ENCODE measurements at places on chromosomes 7 and 10.

GRCh38 chr10:6788231-6788630 is 208.2 kb upstream of the PRKCQ start:
- DNase-seq: no peak

GRCh38 chr10:106450966-106451365 is 713.5 kb downstream of the SORCS1 start:
- DNase-seq: no peak

DNA sequence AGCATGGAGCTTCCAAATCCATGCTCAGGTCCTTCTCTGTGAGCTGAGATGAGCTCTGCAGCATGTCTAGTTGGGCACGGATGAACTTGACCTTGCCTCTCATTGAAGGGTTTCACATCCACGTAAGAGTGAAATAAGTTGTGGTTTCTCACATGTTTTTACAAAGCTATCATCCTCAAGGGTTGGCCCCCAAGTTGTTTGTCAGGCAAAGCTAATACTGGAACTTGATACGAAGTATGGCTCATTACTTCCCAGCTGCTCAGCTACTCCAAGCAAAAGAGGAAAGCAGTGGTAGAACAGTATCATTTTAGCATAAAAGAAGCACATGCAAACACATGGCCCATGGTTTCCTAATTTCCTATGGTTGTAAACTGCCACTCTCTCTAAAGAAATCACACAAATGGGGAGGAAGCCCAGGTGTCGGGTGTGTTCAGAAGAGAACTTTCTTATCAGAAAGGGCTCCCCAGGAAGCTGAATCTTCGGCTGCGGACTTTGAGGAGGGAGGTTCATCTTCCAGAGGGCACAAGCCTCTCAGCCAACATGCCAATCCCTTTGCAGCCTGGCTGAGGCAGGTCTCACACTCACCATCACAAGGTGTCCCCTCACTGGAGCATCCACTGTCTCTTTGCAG is 45.3 kb downstream of the PDLIM1 start:
- no peak for DNase-seq

DNA sequence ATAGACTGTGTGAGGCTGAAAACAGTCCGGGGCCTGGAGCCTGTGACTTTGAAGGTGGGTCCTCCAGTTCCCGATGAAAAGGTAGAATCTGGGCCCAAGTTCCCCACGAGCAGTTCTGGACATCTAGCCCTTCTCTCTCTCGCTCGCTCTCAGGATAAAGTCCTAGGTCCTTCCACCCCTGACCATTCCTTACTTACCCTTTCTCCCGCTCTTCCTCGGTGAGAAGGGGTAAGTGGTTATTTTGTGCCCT is 713 bp downstream of the IMMP2L start:
- DNase-seq: no peak

DNA sequence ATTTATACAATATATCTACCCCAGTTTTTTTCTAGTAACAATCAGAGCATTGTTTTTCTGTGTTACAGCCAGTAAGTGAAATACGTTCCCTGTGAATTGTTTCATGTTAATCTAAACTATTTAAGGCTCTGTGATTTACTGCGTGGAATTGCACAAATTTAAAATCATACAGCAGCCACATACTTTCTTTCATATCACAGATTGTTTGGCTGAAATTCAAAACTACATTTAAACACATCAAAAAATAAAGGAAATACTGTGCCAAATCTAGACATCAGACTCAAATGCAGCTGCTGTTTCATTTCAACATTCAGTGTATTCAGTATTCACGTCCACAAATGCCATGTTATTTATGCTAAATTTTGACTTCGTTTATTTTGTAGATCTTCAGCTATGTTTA is 242.6 kb upstream of the HGF start:
- no peak for DNase-seq

- no peak for DNase-seq
Measured at GRCh38 chr7:98289333-98289875, 7.9 kb downstream of the BRI3 start.

DNA sequence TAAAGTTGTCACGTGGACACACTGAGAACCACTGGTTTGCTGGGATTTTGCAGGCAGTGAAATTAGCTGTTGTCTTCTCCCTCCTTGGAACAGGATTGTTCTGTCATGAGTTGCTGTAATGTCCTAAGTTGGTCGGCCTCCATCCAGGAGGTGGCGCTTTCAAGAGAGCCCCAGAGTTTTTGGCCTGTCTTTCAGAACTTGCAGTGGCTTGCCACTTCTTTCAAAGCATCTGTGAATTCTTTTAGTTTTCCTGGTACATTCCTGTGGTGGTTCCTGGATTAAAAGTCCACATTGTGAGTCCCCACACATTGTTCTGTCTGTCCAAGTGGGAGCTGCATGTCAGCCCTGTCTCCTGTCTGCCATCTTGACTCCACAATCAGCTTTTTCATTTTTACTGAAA is 133.8 kb downstream of the PON1 start:
- no peak for DNase-seq

GRCh38 chr10:23196915-23197314 is 4.8 kb downstream of the PTF1A start:
- DNase-seq: no peak

- peak; percentile 73 for DNase-seq
Measured at GRCh38 chr10:14180911-14181566, 149.7 kb downstream of the FRMD4A start.

DNA sequence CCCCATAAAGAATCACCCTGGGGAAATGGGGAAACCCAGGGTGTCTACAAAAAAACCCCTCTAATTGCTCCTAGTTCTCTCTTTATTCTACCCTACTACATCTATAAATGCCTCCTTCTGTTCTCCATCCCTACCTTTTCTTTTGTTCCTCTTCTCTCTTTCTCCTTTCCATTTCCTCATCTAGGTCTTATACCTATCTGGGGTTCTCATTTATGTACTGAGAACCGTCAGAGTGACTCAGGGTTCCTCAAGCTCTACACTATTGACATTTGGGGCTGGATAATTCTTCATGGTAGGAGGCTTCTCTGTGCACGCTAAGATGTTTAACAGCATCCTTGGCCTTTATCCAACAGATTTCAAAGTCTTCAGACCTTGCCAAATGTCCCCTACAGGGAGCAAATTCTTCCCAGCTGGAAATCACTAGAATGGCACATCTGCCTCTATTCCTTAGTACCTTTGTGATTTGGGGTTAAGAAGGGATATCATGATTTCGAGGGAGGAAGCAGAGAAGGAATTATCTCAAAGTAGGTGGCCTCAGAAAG is 137.4 kb upstream of the PTN start:
- DNase-seq: no peak

DNA sequence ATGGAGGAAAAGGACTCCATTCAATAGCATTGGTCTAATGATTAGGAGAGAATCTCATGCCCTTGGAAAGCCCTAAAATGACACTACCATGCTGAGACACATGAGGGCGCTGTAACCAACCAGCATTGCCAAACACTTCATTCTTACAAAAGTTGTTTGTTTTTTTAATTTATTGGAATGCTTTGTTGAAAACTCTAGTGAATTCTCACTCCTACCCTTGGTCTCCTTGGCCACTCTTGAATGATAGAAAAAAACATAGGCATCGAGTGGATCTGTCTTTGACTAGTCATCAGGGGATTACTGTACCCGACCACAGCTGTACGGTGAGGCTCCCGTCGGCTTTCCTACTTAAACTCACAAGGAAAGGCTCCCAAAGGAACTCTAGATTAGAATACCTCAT is 29.3 kb upstream of the ADD3 start:
- DNase-seq: peak; percentile 68

- DNase-seq: no peak
Measured at GRCh38 chr7:130901209-130901783, 167.3 kb upstream of the KLF14 start.

DNA sequence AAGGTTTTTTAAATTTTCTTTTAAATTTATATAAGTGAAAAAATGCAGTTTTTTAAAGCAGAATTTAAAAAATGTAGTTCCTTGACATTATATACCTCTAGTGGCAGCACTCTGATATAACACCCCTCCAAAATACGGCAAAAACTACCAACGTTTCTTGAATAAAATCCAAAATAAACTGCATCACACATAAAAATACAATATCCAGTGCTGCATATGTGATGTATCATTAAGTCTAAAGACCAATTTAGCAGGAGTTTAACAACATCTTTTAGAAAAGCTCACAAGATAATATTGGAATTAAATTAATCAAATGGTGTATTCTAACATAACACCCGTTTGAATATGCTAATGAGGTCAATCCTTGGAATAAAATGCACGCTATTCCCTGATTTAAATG is 1.4 kb downstream of the TCERG1L start:
- DNase-seq: no peak

- DNase-seq: no peak
Measured at GRCh38 chr10:44697116-44697515, 214.0 kb upstream of the TMEM72 start.

DNA sequence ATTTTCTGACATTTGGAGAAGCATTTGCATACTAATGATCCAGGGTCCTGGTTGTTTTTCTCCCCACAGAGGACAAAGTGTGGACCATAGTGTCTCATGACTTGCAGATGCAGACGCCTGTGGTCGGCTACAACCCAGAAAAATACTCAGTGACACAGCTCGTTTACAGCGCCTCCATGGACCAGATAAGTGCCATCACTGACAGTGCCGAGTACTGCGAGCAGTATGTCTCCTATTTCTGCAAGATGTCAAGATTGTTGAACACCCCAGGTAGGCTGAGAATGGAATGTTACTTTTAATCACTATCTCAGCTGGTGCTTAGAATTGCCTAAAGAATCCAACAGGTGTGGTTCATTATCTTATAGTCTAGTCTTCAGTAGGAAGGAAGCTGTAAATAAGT is 951.5 kb upstream of the C7orf33 start:
- DNase-seq: no peak

DNA sequence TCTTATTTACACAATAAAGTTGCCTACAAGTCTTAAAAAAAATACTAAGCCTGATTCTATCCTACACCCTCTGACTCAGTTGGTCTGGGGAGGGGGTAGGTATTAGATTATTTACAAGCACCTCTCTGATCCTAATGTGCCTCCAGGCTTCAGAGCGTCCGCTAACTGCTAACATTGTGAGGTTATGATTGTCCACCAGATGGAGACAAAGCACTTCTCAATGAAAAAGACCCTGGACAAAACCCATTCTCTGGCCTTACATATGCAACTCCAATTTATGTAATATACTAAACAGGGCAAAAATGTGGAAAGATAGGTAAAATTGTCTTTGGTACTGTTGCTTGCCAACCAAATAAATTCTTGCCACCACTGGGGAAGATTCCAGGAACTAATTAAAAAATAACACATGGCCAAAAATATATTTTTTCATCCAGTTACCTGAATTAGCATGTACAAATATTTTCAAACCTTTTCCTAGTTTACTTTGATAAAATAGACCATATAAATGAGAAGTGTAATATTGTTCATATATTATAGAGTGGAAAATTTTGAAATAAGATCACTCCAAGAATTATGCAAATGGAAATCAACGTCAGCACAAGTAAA is 92.4 kb downstream of the KIF20B start:
- peak; percentile 87 for DNase-seq

DNA sequence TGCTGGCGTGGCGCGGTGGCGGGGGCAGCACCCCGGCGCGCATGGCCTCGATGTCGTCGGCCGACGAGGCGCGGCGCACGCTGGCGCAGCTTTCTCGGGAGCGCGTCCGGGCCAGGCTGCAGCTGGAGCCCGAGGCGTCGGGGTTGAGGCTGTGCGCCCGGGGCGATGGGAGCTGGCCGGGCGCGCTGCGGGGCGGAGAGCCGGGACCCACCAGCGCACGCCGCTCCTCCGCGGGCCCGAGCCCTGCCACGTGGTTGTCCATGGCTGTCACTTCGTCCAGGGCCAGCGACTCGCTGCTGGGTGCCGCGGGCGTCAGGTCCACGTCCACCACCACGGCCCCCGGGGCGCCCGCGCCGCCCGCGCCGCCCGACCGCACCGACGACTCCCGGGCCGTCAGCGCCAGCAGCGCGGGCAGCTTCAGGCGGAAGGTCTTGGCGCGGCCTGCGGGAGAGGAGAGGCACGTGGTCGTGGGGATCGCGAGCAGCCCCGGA is 20.0 kb downstream of the KCNH2 start:
- no peak for DNase-seq

DNA sequence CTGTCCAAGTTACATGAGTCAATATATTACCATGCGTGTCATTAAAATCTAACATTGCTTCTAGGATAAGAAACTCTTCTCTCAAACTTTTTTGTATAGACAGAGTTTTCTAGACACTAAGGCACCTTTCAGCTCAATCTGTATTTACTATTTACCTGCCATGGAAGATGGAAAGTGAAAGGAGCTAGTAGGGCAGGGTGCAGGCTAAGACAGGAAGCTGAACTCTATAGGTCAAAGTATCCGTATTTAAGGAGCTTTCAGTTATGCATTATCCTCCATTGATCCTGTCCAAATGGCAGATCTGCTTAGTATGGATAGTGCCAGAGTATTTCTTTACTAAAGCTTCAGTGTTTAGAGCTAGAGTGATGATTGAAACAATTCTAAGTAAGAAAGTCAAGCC is 612.8 kb downstream of the IPMK start:
- DNase-seq: no peak

DNA sequence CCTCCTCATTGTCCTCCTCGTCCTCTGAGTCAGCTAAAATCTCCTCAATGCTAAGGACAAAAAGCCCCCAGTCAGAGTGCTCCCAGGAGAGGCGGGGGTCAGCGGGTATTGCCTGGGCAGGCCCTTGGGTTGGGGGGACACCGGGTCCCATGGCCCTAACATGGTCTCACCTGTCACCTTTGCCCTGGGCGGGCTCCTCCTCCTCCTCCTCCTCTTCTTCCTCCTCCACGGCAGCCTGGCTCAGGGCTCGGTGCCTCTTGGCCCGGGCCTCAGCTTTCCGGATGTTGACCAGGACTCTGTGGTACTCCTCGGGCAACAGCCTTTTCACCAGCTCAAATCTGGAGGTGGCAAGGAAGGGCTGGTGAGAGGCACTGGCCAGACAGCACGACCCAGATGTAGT is 32.0 kb upstream of the FRAT2 start:
- no peak for DNase-seq

GRCh38 chr10:102776779-102777456 is 33.2 kb downstream of the WBP1L start:
- DNase-seq: peak; percentile 95

DNA sequence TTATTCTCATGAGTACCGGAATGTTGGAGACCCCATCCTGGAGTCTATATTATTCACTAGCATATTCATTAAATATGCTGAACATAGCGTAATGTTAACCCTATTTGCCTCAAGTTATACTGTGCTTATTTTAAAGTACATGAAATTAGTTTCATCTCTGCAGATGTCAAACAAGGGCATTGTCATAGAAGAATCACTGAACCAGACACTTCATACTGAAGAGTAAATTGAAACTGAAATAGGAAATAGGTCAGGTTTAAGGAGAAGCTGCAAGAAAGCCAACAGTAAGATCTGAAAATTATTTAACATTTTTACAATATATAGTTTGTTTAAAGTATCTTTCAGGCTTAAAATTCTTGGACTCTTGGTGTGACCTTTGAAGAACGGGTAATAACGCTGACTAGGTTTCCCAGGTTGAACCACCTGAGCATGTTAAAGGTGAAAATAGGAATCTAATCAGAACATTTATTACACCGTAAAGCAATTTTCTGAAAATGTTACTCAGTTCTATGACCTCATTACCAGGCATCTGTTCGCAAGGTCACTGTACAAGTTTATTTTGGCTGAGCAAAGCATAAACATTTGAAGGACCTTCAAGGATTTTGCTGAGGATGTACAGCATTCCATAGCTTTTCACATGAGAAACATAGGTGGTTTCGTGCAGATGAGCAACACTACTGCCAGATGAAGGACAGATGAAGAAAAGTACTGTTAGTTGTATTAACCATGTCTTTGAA is 82.7 kb downstream of the REEP3 start:
- no peak for DNase-seq

All from hematopoietic multipotent progenitor cell treated with erythropoietin and hydrocortisone succinate and interleukin-3 and kit ligand, for 6 days (in vitro differentiated cells).